ENCODE measurements at places on chromosomes 3 and 15.
A peak's percentile ranks its signal among the peaks of the same experiment; 100 is the strongest.

- no peak for DNase-seq
- no peak overlapping the region for H3K27ac ChIP-seq
- H3K36me3 ChIP-seq, result no peaks in the 10 kb centered on the region
- H3K4me1 ChIP-seq, result no peaks in the 10 kb centered on the region
- H3K27me3 ChIP-seq, result no peaks in the 10 kb centered on the region
Observed at GRCh38 chr3:4645468-4645867, 152.3 kb downstream of the ITPR1 start.

GRCh38 chr3:86937306-86937791 is 53.6 kb downstream of the VGLL3 start:
- no peaks in the 10 kb centered on the region for H3K27me3 ChIP-seq
- peaks cover 8% of the 10 kb centered on the region for H3K4me1 ChIP-seq
- H3K4me3 ChIP-seq, result no peak overlapping the region
- DNase-seq, result no peak
- H3K27ac ChIP-seq, result no peak overlapping the region

DNA sequence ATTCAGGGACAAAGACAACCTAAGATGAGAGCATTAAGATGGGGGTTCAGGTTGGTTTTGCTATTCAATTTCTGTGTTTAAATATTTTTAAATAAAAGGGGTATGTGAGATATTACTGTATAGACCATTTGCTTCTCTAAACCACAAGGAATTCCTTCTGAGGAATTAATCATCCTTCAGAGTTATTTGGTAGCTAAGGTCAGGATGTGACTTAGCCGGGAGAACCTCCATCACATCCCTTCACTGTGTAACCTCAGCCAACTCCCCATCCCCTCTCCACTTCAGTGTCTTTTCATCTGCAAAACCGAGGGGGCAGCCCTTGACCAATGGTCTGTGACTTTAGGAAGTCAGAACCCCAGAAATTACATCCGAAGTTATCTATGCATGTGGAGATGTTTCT is 48.7 kb upstream of the SKOR1 start:
- H3K36me3 ChIP-seq, result no peaks in the 10 kb centered on the region
- no peak overlapping the region for H3K27ac ChIP-seq
- no peaks in the 10 kb centered on the region for H3K27me3 ChIP-seq
- DNase-seq, result no peak

- H3K4me1 ChIP-seq, result peaks cover 48% of the 10 kb centered on the region
- H3K4me3 ChIP-seq, result no peak overlapping the region
- DNase-seq, result peak; percentile 45
- H3K27me3 ChIP-seq, result no peaks in the 10 kb centered on the region
- H3K27ac ChIP-seq, result no peak overlapping the region
Observed at GRCh38 chr3:71930056-71930991, 145.4 kb upstream of the PROK2 start.

DNA sequence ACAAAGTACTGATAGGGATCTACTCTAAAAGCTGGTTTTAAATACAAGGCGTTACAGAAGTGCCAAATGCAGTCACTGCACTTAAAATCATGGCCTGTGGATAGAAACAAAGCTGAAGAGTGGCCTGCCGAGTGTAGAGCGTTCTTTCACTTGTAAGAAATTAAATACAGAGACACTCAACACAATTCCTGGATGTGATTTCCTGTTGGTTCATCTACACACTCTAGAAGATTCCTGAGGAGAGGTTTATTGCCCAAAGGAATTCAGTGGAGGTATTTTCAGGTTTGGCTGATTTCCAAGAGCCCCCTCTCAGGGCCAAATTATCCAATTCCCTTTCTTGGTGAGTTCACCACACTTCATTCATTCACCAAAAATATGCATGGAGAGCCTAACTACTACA is 200.3 kb upstream of the IL12A start:
- H3K36me3 ChIP-seq, result no peaks in the 10 kb centered on the region
- no peak for DNase-seq
- H3K4me1 ChIP-seq, result peaks cover 42% of the 10 kb centered on the region
- H3K27ac ChIP-seq, result no peak overlapping the region

DNA sequence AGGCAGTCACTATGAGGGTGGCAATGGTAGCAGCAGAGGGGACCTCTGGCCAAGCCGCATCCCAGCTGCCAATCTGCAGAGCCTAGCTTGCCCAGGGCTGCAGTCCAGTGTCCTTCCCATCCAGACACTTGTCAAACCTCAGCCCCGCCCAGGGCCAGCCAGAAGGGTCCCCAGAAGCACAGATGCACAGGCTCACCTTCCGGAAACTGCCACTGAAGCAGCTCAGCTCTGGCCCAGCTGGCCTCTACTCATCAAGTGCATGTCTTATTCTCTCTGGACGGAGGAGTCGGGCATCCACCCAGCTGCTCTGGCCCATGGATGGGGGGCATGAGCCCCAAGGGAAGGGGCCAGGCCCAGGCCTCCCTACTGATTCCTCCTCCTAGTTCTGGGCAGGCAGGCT is 69.2 kb downstream of the DNAJB8 start:
- H3K4me3 ChIP-seq, result no peak overlapping the region
- H3K36me3 ChIP-seq, result no peaks in the 10 kb centered on the region
- no peak overlapping the region for H3K27ac ChIP-seq
- no peaks in the 10 kb centered on the region for H3K27me3 ChIP-seq

GRCh38 chr3:119731560-119732343 is 28.9 kb downstream of the CFAP91 start:
- no peaks in the 10 kb centered on the region for H3K36me3 ChIP-seq
- H3K27me3 ChIP-seq, result no peaks in the 10 kb centered on the region
- 0 out of 2 replicates have a peak, but pooled peaks cover 4% of the 10 kb centered on the region for H3K4me1 ChIP-seq
- H3K27ac ChIP-seq, result no peak overlapping the region
- DNase-seq, result no peak
- no peak overlapping the region for H3K4me3 ChIP-seq

- H3K27ac ChIP-seq, result no peak overlapping the region
- peaks cover 28% of the 10 kb centered on the region for H3K4me1 ChIP-seq
- no peaks in the 10 kb centered on the region for H3K36me3 ChIP-seq
- H3K27me3 ChIP-seq, result no peaks in the 10 kb centered on the region
- DNase-seq, result no peak
Observed at GRCh38 chr3:28590216-28590615, 241.6 kb upstream of the AZI2 start.

GRCh38 chr3:177590826-177591225 is 393.5 kb upstream of the TBL1XR1 start:
- no peak for DNase-seq
- no peak overlapping the region for H3K4me3 ChIP-seq
- peaks cover 13% of the 10 kb centered on the region for H3K36me3 ChIP-seq
- peaks cover 36% of the 10 kb centered on the region for H3K4me1 ChIP-seq

DNA sequence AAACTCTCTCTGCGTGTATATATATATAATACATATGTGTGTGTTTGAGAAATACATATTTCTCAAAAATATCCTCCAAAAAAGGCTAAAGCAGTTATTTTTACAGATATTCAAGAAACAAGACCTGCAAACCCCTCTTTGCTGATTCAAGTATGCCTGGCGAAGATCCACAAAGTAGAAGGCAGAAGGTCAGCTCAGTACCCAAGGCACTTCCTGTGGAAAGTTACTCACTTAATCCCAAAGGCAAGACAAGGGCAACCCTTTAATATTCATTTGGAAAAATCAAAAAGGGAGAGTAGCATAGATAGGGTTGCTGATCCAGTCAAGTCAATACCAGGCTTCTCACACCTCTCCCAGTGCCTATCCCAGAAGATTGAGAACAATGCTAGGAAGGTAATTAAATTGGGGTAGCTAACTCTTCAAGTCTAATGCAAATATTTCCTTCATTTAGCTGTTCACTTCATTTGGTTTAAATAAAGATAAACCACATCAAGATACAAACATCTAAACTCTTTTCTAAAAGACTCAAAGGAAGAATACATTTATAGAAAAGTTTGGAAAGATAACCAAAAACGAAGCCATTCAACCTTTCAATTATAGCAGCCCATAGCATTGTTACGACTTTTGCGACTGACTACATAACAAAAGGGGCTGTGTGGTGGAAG is 7.2 kb downstream of the COX17 start:
- no peak overlapping the region for H3K4me3 ChIP-seq
- peaks cover 34% of the 10 kb centered on the region for H3K36me3 ChIP-seq
- no peaks in the 10 kb centered on the region for H3K27me3 ChIP-seq
- no peak for DNase-seq
- no peak overlapping the region for H3K27ac ChIP-seq
- H3K4me1 ChIP-seq, result peaks cover 13% of the 10 kb centered on the region

DNA sequence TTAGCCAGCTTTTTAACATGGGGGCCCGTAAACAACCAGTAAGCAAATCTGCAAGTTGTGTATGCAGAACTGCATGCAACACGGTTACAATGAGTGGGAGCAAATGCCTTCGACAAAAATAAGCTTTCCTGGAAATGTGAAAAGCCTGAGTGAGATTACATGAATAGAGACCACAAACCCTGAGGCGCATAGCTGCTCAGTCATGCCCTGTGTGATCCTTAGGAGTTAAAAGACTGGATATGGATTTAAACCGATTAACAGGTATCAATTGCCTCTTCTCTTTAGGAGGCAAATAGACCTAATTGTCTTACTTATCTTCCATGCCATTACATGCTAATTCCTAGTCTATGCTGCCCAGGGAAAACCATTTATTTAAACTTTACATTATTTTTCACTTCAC is 810.3 kb downstream of the ROBO1 start:
- no peak overlapping the region for H3K27ac ChIP-seq
- H3K36me3 ChIP-seq, result no peaks in the 10 kb centered on the region
- H3K4me1 ChIP-seq, result peaks cover 13% of the 10 kb centered on the region
- no peak overlapping the region for H3K4me3 ChIP-seq
- no peaks in the 10 kb centered on the region for H3K27me3 ChIP-seq
- DNase-seq, result no peak

GRCh38 chr15:65824941-65825544 is 33.0 kb upstream of the DENND4A start:
- H3K27me3 ChIP-seq, result no peaks in the 10 kb centered on the region
- H3K27ac ChIP-seq, result no peak overlapping the region
- H3K4me3 ChIP-seq, result no peak overlapping the region
- DNase-seq, result no peak

- peaks cover 5% of the 10 kb centered on the region for H3K27me3 ChIP-seq
- peaks cover 24% of the 10 kb centered on the region for H3K4me1 ChIP-seq
- H3K36me3 ChIP-seq, result peaks cover 14% of the 10 kb centered on the region
- peak overlapping the region; percentile 93 for H3K4me3 ChIP-seq
- H3K27ac ChIP-seq, result no peak overlapping the region
Observed at GRCh38 chr3:50357481-50357880, 1.8 kb downstream of the TMEM115 start.

DNA sequence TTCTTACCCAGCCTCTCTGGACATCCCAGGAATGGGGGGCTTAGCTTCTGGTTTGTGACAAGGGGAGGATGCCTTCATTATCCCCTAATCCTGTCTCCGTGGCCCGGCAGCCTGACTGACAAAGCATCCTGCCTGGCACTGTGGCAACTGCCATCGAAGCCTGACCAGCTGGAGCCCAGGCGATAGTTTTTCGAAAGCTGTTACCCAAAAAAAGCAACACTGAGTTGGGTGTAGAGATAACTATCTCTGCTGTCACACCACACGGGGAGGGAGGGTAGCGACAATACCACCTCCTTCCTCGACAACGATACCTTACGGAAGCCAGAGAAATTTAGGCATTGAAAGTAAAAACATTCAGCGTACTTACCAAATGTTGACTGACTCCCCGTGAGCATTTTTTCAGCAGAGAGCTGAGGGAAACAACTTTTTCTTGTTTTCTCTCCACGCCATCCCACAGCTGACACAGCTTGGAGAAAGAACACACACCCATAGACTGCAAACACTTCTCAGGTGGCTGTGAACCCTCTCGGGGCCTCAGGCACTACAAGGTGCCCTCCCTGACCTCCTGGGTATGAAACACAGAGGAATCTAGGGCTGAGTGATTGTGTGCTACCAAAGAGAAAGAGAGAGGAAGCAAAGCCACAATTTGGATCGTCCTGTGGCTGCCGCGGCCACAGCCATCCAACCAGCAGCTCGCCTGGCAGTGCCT is 361.9 kb upstream of the ICE2 start:
- H3K4me3 ChIP-seq, result no peak overlapping the region
- no peaks in the 10 kb centered on the region for H3K27me3 ChIP-seq
- no peaks in the 10 kb centered on the region for H3K36me3 ChIP-seq

DNA sequence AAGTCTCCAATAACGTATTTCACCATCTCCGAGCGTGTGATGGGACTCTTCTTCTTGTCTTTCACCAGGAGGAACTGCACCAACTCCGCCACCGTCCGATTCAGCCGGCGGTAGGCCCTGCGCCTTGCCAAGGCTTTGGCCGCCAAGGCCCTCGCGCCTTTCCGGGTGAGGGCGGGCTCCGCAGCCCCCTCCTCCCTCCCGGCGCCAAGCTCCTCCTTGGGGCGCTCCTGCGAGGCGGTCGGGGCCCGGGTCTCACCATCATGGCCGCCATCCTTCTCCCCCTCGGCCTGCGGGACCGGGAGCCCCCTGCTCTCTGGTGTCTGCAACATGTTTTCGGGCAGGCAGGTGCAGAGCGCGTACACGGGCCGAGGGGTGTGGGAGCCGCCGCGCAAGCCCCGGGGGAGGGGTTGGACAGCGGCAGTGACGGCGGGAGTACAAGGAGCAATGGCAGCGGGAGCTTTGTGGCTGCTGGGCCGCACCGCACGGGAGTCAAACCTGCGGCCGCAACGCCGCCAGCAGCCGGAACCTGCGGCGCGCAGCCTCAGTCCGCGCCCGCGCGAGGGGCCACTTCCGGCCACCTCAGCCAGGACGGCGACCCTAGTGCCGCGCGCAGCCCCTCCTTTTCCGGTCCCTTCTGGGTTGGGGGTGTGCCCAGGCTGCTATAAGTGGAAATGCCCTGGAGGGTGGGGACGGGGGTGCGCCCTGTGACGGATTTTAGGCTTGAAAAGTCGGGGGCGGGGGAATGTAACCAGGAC is at the start of gene MAGEF1:
TSS of gene MAGEF1 (minus strand) at position 572 of the 755 bp plus-strand sequence. CDS start at position 329, 243 bp downstream.
- peak; percentile 92 for DNase-seq
- peaks cover 37% of the 10 kb centered on the region for H3K4me1 ChIP-seq
- H3K4me3 ChIP-seq, result peak within 1 kb of the TSS; percentile 94
- peak within 1 kb of the TSS; percentile 98 for H3K27ac ChIP-seq

- H3K27me3 ChIP-seq, result no peaks in the 10 kb centered on the region
- H3K4me3 ChIP-seq, result no peak overlapping the region
- H3K36me3 ChIP-seq, result no peaks in the 10 kb centered on the region
- H3K4me1 ChIP-seq, result no peaks in the 10 kb centered on the region
- no peak overlapping the region for H3K27ac ChIP-seq
Observed at GRCh38 chr15:39621976-39622375, 41.1 kb downstream of the THBS1 start.

GRCh38 chr3:25291481-25291905 is 136.6 kb upstream of the RARB start:
- H3K4me1 ChIP-seq, result peaks cover 52% of the 10 kb centered on the region
- DNase-seq, result no peak
- no peaks in the 10 kb centered on the region for H3K36me3 ChIP-seq
- no peaks in the 10 kb centered on the region for H3K27me3 ChIP-seq

DNA sequence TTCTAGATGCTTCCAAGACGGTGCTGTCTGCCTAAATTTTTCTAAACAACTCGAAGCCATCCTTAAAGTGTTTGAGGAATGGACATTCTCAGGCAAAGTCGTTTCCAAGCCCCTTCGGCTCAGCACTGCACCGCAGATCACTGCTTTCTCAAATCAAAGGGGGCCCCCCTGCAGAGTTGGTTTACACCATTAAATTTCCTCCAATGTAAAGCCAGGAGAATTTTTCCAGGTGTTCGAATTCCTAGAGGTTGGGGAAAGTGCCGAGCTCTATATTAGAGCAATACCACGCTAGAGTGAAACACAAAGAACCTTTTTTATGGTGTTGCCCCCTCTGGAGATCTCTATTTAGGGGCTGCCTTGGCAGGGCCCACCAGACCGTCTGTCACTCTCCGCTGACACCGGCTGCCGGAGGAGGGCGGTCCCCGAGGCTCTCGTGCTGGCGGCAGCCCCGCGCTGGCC is 277.9 kb upstream of the NR2F2 start:
- no peaks in the 10 kb centered on the region for H3K36me3 ChIP-seq
- peaks cover 97% of the 10 kb centered on the region for H3K27me3 ChIP-seq
- no peak overlapping the region for H3K27ac ChIP-seq
- peak; percentile 40 for DNase-seq
- H3K4me3 ChIP-seq, result peak overlapping the region; percentile 70

GRCh38 chr3:30720586-30721313 is 114.3 kb downstream of the TGFBR2 start:
- H3K4me3 ChIP-seq, result no peak overlapping the region
- H3K4me1 ChIP-seq, result peaks cover 7% of the 10 kb centered on the region
- no peaks in the 10 kb centered on the region for H3K36me3 ChIP-seq
- no peak for DNase-seq

Measured in WTC11 (cell line).